ENCODE measurements at places on chromosomes 1 and 21. TPM values are rescaled to one million over a fixed set of nuclear protein-coding genes. Genes with fewer than 3 reads are reported as not detected.
A peak's percentile ranks its signal among the peaks of the same experiment; 100 is the strongest.

PTPN22 gene
- total RNA-seq: not detected

DNA sequence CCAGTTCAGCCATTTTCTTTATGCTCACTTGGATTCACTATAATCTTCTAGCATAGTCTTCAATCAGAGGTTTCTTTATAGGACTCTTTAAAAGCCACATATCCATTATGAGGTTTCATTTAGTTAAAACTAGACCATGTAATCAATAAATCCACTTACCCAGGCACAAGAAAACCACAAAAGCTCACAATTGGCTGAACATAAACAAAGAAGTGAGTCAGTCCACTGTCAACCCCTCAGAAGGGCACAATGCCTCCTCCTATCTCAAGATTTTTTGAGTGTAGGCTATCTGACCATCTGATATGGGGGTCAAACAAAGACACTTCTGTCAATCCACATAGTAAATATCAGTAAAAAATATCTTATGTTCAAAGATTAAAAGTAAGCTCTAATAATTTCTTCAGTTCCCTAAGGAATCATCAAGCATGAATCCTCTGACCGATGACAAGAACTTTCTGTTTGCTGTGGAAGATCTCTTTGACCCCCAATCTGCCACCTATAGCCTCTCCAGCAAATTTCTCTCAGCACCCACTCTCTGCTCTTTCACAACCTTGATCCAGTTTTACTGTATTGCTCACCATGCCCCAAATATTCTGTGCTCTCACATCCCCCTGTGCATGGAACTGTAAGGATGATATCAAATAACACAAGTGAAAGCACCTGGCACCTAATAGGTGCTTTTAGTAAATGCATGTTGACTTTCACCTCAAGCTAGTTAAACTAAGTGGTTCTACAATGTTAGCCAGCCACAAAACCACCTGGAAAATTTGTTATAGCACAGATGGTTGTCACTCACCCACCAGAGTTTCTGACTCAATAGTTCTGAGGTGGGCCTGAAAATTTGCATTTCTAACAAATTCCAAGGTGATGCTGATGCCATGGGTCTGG is 16.7 kb downstream of the RAB3B start:
- no peak for DNase-seq

- DNase-seq: no peak
These were observed 26.9 kb upstream of the TCEA3 start for GRCh38 chr1:23451441-23451840.

GRCh38 chr1:56644919-56645676 is at the start of gene PRKAA2:
PRKAA2 (plus strand) TSS chr1:56645314; CDS start chr1:56645388, 74 bp downstream.
- peak; percentile 53 for DNase-seq

DNA sequence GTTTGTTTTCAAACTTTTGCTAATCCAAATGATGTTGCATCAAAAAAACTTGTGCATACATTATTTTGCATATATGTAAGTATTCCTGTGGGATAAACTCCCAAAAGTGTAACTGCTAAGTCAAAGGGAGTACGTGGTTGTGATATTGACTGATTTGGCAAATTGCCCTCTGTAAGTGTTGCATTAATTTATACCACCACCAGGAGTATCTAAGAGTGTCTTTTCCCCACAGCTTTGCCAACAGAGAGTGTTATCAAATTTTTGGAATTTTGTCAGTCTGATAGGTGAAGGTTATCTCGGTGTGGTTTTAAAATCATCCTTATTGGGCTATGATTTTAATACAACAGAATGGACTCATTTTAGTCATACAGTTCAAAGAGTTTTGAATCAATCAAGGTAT is 30.1 kb upstream of the PARP1 start:
- DNase-seq: no peak

DNA sequence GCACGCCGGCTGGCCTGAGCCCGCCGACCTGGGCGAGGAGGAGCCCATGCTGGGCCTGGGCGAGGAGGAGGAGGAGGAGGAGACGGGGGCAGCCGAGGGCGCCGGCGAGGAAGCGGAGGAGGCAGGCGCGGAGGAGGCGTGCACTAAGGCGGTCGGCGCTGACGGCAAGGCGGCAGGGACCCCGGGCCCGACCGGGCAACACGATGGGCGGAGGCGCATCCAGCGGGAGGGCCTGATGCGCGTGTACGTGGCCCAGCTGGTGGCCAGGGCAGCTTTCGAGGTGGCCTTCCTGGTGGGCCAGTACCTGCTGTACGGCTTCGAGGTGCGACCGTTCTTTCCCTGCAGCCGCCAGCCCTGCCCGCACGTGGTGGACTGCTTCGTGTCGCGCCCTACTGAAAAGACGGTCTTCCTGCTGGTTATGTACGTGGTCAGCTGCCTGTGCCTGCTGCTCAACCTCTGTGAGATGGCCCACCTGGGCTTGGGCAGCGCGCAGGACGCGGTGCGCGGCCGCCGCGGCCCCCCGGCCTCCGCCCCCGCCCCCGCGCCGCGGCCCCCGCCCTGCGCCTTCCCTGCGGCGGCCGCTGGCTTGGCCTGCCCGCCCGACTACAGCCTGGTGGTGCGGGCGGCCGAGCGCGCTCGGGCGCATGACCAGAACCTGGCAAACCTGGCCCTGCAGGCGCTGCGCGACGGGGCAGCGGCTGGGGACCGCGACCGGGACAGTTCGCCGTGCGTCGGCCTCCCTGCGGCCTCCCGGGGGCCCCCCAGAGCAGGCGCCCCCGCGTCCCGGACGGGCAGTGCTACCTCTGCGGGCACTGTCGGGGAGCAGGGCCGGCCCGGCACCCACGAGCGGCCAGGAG is 7.2 kb upstream of the IBA57 start:
- DNase-seq: no peak

- no peak for DNase-seq
These were observed 219.3 kb upstream of the GREM2 start for GRCh38 chr1:240831191-240831631.

DNA sequence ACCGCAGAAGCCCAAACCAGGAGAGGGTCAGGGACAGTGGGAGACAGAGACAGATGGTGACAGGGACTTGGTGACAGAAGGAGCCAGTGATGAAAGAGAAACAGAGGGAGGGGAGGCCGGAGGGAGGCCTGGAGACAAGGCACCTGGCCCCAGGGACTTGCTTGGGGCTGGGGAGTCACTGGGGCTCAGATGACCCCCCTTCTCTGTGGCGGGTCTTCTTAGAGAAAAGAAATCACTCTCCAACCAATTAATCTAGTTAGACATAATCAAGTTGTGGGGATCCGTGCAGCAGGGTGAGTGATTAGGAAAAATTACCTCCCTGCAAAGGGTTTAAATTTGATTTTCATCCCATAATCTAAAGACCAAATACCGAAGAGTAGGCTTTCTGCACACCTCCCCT is 519.8 kb downstream of the PTPRU start:
- DNase-seq: no peak

Measured in MG63 (cell line).